ENCODE measurements at places on chromosomes 7 and 10.

DNA sequence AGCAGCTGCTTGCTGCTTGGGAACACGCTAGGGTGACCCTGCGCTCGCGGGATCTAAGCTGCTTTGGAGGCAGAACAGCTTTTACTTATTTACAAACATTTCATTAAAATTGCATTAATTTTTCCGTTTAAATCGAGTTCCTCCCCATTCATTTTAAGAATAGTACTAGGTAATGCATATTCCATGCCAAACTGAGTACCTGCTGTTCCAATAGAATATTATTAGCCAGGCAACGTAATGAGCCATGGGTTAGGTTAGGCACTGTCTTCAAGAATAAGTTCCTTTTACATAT, 860 bp downstream of the EXOC6 start:
- DNase-seq = no peak

- no peak for DNase-seq
Observed at GRCh38 chr7:127874951-127875608, 156.2 kb downstream of the LRRC4 start.

DNA sequence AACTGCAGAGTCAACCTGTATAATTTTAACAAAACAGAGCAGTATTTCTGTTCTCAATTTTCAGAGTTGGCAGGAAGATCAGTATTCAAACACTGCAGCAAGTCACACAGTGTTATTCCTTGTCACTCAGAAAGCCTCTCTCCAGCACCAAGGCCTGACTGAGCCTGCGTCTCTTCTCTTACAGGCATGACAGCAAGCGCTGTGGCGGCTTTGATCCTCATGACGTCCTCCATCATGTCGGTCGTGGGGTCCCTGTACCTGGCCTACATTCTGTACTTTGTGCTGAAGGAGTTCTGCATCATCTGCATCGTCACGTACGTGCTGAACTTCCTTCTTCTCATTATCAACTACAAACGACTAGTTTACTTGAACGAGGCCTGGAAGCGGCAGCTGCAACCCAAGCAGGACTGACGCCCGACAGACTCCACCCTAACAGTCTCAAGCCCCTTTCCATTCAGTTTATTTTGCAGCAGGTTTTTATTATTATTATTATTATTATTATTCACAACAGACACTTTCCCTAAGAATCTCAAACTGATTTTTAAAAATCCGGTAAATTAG, 28.0 kb downstream of the GUSB start:
- no peak for DNase-seq

- DNase-seq = peak; percentile 15
Observed at GRCh38 chr7:18667466-18667865, 171.9 kb downstream of the HDAC9 start.

DNA sequence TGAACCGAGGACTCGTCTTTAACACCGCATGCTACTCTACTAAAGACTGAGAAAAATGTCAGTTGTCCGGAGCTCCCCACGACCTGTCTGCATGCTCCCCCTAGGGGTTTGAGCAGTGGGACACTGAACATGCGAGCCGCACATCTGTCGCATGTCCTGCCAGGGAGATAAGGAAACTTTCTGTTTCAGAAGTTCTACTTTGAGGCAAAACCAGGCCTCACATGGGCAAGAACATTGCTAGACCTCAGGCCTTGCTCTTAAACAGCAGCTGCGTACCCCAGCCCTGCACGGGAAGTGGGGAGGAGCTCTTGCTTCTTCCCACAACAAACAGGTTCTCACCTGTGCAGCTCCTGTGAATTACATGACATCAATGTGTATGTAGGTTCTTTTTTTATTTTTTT, 30.3 kb upstream of the HERPUD2 start:
- DNase-seq = no peak

DNA sequence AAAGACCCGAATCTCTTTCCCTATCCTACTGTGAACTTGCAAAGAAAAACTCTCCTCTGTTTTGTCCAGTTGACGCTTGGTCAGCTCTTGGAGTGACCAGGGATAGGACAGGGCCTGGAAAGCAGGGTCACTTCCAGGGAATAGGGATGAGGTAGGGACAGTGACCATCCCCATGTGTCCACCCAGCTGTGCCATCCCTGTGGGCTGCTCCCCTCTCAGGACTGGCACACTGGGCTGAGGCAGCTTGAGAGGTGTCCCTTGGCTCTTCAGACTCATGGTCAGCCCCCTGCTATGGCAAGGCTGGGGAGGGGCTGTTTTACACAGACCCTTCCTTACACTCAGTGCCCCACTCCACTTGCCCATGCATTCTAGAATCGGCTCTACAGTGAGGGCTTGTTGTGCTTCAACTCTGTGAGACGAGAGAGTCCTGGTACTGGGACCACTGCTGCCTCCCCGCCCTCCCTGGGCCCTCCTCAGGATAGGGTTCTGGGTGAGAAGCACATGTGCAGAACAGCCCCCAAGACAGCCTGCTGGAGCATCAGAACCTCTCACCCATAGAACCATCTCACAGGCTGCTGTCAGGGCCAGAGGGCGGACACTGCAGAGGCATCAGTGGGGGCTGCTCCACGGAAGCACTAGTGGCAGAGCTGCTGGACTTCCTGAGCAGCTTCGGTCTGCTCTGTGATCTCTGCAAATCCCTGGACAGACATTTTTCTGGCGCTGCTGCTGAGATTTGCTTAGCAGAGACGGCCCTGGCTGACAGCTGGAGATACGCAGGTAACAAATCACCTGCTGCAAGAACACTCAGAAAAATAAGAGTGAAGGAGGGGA, 202.8 kb upstream of the CXCL12 start:
- DNase-seq = no peak

- no peak for DNase-seq
Observed at GRCh38 chr10:78402591-78402990, 368.9 kb downstream of the RPS24 start.

GRCh38 chr10:18194634-18195033, 54.4 kb downstream of the CACNB2 start:
- DNase-seq = no peak

GRCh38 chr10:122856902-122857301, 11.2 kb upstream of the CUZD1 start:
- DNase-seq = no peak

DNA sequence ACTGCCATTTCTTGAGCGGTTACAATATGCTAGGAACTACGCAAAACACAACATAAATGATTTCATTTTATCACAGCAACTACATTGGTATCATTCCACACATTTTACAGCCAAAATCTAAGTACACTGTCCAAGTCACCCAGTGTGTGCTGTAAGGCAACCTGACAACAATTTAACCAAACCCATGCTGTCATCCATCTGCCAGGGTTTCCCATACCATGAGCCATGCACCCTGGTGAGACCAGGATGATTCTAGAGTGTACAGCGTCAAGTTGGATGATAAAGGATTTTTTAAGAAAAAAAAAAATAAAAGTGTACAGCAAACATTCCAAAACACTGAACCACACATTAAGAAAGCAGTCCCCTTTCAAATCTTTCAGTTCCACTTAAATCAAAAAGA, 52.9 kb downstream of the PIK3AP1 start:
- no peak for DNase-seq

GRCh38 chr7:28190077-28190710, 9.6 kb upstream of the JAZF1 start:
- DNase-seq = no peak

DNA sequence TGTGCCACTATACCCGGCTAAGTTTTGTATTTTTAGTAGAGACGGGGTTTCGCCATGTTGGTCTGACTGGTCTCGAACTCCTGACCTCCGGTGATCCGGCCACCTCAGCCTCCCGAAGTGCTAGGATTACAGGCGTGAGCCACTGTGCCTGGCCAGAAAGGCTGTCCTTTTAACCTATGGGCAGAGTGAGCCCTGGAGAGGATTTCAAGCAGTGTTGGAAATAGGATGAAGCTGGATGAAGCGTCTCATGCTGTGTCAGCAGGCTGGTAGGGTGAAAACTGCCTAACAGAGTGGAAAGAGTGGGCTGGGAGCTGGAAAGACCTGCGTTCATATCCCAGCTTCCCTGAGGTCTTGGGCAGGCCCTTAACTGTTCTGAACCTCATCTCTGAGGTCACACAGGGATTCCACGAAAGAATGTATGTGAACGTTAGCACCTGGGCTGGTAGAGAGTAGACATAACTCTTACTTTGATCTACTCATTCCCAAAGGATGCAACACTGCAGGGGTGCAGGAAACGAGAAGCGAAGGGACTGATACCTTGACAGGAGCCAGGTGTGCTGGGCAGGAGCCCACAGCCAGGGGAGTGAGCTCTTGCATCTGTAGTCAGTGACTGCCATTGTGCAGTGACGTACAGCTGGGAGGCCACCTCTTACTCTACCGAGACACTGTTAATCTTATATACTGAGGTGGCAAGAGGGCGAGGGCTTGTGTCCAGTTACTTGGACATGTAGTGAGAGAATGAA, 34.1 kb downstream of the WBP1L start:
- no peak for DNase-seq

DNA sequence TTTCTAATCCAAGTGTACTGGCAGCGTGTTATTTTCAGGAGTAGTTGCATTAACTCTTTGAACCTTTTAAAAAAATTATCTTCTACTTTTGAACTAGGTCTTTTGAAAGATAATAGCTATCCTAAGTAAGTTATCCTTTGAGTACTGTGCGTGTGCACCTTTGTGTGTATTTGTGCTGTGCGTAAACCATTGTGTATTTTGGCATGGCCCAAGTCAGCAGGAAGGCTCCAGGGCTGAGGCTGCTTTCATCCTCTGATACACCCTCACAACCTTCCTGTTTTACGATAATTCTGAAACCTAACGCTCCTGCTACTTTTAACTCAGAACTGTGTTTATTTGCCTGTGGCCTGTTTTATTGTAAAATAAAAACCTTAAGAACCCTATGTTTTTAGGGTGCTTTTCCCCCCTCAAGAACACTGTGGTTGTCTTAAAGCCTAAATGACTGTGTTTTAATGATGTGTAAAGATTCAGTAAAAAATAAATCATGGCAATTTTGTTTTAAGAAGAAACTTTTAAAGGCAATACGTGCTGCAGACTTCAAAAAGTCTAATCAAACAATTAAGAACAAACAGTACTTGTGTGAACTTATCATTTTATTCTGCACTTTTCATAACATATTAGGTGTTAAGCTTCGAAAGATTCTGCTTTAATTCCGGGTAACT, 57.5 kb downstream of the HDAC9 start:
- DNase-seq = no peak

GRCh38 chr10:16392531-16393069, 44.2 kb upstream of the PTER start:
- peak; percentile 2 for DNase-seq

DNA sequence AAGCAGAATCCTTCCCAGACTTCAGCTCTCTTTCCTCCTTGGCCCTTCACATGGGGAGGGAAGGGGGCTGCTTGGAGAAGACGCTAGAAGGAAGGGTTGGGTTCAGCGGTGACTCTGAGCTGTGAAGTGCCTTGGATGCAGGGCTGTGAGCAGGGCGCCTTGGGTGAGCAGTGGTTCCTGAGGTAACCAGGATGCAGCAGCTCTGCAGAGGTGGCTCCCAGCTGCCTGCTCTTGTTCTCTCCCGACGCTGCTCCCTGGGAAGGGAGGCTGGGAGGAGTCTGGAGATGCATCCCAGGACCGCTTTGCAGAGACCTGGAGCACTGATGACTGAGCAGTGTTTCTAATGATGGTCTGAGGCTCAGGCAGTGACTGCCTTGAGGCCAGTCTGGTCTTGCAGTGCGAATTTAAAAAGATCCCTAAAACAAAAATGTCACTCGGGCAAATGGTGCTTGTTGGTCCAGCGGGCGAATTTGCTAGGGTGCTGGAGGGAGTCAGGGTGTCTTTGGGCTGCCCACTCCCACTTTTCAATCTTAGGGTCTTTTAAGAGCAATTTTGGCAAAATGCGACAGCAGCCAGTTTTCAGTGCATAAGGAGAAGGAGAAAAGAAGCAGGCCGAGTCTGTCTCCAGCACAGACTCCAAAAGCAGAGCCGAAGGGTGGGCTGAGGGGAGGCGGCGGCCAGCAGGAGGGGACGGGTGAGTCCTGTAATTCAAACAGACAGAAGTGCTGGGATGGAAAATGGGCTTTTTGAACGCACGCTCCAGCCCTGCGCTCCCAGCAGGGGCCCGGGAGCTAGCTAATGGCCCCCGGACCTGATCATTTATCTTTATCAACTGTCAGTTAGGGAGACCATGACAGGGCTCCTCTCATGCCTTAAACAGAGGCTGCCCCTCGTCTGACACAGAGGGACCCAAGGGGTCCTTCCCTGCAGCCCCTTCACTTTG, 191.2 kb upstream of the SHH start:
- DNase-seq = no peak

DNA sequence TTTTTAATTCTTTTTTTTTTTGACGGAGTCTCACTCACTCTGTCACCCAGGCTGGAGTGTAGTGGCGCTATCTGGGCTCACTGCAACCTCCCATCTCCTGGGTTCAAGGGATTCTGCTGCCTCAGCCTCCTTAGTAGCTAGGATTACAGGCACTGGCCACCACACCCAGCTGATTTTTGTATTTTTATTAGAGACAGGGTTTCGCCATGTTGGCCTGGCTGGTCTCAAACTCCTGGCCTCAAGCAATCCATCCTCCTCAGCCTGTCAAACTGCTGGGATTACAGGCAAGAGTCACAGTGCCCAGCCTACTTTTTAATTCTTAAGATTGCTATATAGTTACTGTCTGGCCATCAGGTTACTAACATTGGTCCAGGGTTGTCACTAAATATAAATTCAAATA, 59.6 kb downstream of the ZNF277 start:
- no peak for DNase-seq

DNA sequence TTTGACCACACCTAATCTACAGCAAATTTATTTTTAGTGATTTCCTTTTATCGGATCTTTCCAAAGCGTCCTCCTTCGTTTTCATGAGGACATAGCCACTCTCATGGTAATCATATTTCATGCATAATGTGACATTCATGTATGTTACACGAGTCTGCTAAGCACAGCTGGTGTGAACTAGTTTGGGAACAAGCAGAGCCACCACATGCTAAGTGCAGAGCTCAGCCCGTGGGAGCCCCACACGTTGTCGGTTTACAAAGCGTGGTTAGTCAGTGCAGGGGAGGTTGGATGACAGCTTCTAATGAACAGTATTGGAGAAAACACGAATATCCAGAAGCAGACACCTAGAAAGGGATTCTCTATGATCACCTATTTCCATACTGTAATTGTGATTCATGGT, 78.4 kb upstream of the GJD4 start:
- DNase-seq = no peak

DNA sequence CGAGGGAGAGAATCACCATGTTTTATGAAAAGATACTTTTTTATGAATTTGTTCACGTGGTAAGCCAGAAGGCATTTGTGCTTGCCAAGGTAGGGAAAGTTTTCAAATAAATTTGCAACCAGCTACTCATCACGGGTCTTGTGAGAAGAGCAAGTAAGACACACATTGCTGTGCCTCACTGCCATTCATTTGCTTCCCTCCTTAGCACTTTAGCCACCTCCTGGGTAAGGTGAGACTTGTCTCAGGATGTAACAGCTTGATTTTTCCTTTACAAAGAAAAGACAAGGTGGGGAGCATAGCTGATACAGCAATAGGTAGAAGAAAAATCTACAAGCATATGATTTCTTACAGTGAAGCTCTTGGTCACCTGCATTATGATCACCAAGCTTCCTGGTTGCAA, 342.4 kb upstream of the GRM3 start:
- no peak for DNase-seq

DNA sequence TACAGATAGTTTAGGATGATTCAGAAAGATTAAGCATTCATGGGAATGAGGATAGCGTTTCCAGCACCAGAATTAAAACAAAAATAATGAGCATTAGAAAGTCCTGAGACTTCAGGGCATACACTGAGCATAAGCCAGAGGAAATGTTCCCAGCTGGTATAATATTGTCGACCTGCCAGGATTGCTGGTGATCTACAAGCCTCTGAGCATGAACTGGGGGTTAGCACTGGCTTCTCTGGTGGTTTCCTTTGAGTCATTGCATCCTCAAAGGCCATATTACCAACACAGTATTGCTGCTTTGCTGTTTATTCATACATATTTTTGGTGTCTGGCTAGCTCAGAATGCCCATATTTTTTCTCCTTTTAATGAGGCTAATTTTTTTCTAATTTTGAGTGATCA, 10.7 kb upstream of the ATRNL1 start:
- DNase-seq = no peak

Data from tongue (tissue), 3 donors.